Central memory CD8-positive, alpha-beta T cell (primary cell): ENCODE measurements at places on chromosomes 4 and X.
A peak's percentile ranks its signal among the peaks of the same experiment; 100 is the strongest.

DNA sequence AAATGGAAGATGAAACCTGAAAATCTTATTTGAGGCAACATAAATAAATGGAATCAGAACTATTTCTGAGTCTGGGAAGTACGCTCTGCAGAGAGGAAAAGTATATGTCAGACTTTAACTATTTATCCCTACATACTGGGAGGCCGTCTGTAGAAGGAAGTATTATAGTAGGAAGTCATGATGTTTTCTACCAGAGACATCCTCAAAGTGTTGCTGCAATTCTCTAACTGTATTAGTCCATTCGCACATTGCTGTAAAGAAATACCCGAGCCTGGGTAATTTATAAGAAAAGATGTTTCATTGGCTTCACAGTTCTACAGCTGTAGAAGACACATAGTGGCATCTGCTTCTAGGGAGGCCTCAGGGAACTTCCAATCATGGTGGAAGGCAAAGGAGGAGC is 88.7 kb upstream of the TBL1X start:
- H3K4me1 ChIP-seq: no peaks in the 10 kb centered on the region
- no peaks in the 10 kb centered on the region for H3K27me3 ChIP-seq
- no peaks in the 10 kb centered on the region for H3K36me3 ChIP-seq
- no peak overlapping the region for H3K27ac ChIP-seq
- DNase-seq: no peak

DNA sequence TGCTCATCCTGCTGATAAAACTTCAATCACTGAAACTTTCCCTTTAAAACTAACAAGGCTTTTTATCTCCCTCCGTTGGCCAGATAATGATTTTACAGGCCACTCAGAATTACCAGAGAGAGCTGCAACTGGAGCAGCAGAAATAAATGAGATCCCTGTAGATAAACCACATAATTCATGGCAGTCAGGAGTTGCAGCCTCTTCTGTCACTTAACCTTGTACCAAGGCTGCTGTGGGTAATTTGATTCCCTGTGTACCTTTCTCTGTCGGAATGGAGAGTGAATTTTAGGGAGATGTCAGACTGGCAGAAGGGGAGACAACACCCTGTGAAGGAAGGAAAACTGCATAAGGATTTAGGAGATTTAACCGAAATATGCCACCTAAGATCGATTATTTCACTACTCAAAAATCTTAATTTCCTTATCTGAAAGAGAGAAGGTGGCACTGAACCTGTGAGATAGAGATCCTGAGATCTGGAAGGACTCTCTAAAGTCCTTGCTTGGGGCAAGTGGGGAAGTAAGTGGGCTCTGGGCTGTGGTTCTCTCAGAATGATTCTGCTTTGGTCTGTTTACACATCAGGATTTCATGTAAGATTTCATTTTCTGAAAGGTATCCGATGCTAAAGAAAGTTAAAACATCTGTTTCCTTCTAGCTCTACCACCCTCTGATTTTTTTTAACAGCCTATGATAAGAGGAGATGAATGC is 14.3 kb upstream of the TSPAN5 start:
- H3K36me3 ChIP-seq: no peaks in the 10 kb centered on the region
- no peak overlapping the region for H3K4me3 ChIP-seq
- DNase-seq: no peak
- no peaks in the 10 kb centered on the region for H3K4me1 ChIP-seq

DNA sequence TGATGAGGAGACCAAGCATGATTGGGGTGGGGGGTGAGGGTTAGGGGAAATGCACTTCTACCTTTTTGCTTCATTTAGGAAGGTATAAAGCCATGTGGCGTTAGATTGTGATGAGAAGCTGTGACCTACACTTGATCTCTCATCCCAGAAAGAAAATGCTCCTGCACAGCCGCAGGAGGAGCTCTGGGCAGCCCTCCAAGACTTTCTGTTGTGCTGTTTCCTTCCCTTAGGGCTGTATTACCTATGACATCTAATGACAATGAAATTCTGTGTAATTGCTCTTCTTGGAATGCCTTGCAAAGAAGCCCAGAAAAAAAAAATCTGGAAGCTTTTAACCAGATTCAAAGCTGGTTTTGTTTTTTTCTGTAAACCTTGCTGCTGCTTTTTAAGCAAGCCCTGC is 13.4 kb downstream of the PRPS2 start:
- no peak for DNase-seq
- H3K27me3 ChIP-seq: no peaks in the 10 kb centered on the region
- H3K4me1 ChIP-seq: no peaks in the 10 kb centered on the region
- H3K4me3 ChIP-seq: no peak overlapping the region

- H3K4me3 ChIP-seq: no peak overlapping the region
- peaks cover 4% of the 10 kb centered on the region for H3K36me3 ChIP-seq
- no peaks in the 10 kb centered on the region for H3K27me3 ChIP-seq
Measured at GRCh38 chrX:46831765-46832327, 5.0 kb upstream of the RP2 start.

DNA sequence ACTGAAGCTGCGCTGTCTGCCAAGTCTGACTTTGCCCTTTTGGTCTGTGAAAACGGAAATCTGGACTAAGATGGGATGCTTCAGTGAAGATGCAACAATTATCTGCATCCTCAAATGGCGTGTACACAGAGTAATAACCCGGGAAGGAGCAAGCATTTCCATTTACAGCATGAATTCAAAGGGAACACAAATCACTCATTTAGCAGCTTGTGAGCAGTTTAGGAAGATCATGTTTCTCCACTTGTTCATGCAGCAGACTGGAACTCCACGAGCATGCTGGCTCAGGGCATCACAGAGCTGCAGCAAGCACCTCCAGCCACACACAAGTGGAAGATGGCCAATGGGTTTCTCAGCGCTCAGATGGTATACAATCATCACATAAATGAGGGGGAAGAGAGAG is 175.5 kb downstream of the NLGN4X start:
- no peak overlapping the region for H3K27ac ChIP-seq
- H3K36me3 ChIP-seq: no peaks in the 10 kb centered on the region
- no peak overlapping the region for H3K4me3 ChIP-seq
- H3K27me3 ChIP-seq: no peaks in the 10 kb centered on the region

DNA sequence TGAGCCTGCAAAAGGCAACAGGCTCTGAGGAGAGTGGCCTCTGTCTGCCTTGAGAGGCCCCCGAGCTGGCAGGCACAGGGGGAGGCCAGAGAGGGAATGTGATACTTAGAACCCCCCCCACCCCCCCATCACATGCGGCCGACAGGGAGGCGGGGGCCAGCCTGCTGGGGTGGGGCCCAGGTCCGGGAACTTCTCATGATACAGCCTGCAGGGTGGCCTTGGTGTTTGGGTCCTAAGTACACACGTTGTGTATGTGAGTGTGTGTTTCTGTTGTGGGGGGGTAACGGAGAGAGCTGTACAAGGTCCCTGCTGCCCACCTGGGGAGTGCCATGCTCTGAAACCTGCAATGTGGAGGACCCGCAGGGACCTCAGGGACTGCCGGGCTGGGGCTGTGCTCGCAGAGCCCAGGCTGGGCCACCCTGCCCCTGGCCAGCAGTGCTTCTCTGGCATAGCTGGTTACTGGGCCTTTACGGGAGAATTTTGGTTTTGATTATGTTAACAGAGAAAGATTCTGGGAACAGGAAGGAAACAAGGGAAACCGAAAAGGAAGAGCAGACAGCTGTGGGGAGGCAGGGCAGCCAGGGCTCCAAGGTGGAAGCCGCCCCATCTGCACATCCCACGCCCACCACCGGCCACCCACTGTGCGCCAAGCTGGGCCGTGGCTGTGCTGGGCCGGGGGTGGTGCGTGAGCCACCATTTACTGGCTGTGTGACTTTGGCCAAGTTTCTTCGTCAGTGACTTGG is 19.9 kb downstream of the SH3BP2 start:
- H3K4me3 ChIP-seq: peak overlapping the region; percentile 98
- H3K27ac ChIP-seq: peak overlapping the region; percentile 98
- no peak for DNase-seq
- H3K27me3 ChIP-seq: no peaks in the 10 kb centered on the region
- peaks cover 22% of the 10 kb centered on the region for H3K36me3 ChIP-seq

- no peak overlapping the region for H3K4me3 ChIP-seq
- peaks cover 4% of the 10 kb centered on the region for H3K4me1 ChIP-seq
- H3K36me3 ChIP-seq: no peaks in the 10 kb centered on the region
- H3K27me3 ChIP-seq: no peaks in the 10 kb centered on the region
- no peak overlapping the region for H3K27ac ChIP-seq
- no peak for DNase-seq
Measured at GRCh38 chrX:73876911-73877310, 313.9 kb downstream of the CHIC1 start.

DNA sequence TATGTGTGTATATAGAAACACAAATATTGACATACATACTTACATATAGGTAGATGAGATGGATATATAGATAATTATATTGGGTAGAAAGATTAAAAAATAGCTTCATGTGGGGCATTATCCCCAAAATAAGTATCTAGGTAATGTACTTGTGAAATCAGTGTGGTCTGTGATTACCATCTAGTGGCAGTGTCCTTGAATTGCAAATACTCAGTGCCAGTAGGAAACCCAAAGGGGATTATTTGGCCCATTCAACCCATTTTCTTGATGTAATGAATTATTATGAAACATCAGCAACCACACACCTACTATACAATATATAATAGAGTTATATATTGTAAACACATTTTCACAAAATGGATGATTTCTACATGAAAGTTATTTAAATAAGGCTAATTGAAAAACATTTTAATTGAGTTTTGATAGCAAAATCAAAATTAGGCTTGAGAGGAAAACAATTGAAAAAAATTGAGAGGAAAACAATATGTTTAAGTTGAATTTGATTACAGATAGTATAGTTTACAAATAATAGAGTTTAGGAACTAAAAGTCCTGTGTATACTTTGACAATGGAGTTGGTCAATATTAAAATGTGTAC is 389.4 kb downstream of the GALNTL6 start:
- H3K36me3 ChIP-seq: no peaks in the 10 kb centered on the region
- no peak for DNase-seq
- H3K4me1 ChIP-seq: no peaks in the 10 kb centered on the region

GRCh38 chrX:131734621-131735020 is 190.7 kb downstream of the OR13H1 start:
- H3K4me3 ChIP-seq: no peak overlapping the region
- no peak overlapping the region for H3K27ac ChIP-seq
- H3K4me1 ChIP-seq: no peaks in the 10 kb centered on the region
- no peaks in the 10 kb centered on the region for H3K36me3 ChIP-seq
- no peaks in the 10 kb centered on the region for H3K27me3 ChIP-seq

- H3K27ac ChIP-seq: no peak overlapping the region
- H3K36me3 ChIP-seq: no peaks in the 10 kb centered on the region
- H3K4me3 ChIP-seq: no peak overlapping the region
- no peak for DNase-seq
- no peaks in the 10 kb centered on the region for H3K4me1 ChIP-seq
Measured at GRCh38 chrX:112223391-112223790, 140.8 kb upstream of the TRPC5 start.

DNA sequence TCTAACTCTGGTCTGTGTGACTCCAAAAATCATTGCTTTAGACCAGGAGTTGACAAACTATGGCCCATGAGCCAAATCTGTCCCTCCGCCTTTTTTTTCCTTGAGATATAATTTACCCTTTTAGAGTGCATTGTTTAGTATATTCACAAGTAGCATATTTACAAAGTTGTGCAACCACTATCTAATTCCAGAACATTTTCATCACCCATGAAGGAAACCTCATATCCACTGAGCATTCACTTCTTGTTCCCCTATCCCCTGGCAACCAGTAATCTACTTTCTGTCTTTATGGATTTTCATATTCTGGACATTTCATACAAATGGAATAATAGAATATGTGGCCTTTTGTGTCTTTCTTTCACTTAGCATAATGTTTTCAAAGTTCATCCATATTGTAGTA is 67.4 kb upstream of the CITED1 start:
- H3K4me1 ChIP-seq: no peaks in the 10 kb centered on the region
- H3K27ac ChIP-seq: no peak overlapping the region
- H3K36me3 ChIP-seq: no peaks in the 10 kb centered on the region
- no peak for DNase-seq

DNA sequence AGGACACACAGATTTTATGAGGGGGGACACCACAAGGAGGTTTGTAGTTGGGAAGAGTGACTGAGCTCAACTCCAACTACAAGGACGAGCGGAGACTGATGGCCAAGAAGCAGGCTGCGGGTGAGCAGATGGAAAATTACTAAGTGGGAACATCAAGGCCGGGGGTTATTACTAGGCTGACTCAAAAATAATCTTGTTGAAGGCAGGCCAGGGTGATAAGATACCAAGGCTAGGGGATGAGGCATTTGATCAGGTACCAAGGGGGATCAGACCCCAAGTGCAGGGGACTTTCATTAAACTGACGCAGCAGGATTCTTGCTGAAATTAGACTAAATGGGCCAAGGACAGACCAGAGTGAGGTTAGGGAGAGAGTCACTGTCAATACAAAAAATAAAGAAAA is 119.4 kb upstream of the SORBS2 start:
- no peak overlapping the region for H3K4me3 ChIP-seq
- no peak overlapping the region for H3K27ac ChIP-seq
- H3K4me1 ChIP-seq: no peaks in the 10 kb centered on the region
- H3K27me3 ChIP-seq: peaks cover 24% of the 10 kb centered on the region
- no peak for DNase-seq

DNA sequence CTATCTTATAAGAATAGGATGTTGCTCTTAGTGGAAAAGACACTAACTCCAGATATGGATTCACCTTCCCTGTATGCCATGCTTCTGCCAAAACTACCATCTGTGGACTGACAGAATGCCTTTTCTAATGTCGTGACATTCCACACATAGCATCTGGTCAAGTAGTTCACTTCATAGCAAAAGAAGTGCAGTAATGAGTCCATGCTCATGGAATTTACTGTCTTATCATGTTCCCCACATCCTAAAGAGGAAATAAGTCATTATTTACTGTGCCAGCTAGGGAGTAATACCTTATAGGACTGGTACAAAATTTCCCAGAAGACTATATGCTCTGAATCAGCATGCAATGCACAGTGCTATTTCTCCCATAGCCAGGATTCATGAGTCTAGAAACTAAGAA is 562.4 kb downstream of the TLL1 start:
- H3K4me1 ChIP-seq: no peaks in the 10 kb centered on the region
- no peak overlapping the region for H3K27ac ChIP-seq
